LoVo (cell line): ENCODE measurements at places on chromosomes 6 and 20.

- DNase-seq = no peak
Observed at GRCh38 chr20:47269309-47270165, 87.0 kb downstream of the ZMYND8 start.

DNA sequence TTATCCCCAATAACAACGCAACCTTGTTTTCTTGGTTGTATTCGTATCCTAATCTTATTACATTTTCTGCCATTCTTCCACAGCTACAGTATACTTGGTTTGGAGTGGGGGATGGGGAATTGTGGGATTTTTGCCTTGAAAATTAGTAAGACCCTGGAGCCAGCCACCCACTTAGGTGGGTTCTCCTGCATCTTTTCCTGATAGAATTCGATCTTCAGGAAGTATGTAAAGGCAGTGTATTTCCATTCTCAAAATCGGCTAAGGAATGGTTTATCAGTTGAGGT lies 1.1 kb downstream of the ITCH start:
- no peak for DNase-seq

- DNase-seq = no peak
Observed at GRCh38 chr20:50708845-50709635, 17.7 kb upstream of the RIPOR3 start.

DNA sequence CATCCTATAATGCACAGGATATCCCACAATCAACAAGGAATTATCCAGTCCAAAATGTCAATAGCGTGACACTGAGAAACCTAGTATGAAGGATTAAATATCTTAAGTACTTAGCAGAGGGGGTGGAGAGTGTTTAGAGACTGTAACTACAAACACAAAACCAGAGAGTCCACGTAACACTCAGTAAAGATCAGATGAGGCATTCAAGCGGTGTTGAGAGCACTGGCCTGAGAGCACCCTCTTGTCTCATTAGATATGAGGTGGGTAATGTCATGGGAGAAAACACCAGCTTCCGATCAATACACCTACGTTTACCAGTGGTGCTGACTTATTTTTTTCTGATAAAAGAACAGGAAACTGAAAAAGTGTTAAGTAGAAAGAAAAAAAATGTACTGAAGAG lies 2.3 kb downstream of the FAM184A start:
- DNase-seq = no peak

DNA sequence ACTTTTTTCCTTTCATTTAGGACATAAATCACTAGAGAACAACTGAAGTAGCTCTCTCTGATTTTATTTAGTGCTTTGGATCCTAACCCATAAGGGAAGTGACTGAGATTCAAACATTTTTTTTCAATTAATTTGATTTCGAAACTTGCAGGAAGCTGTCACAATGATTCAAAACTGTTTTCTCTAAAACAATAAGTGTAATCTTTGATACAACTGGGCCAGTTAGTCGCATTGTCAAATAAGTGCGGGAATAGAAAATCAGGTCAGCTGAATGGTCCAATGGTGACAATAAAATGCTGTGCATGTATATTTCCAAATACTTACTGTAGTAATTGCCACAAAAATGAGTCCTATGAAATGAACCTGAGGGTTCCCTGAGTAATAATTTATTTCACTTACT lies 930.8 kb downstream of the TFAP2A start:
- no peak for DNase-seq

- no peak for DNase-seq
Observed at GRCh38 chr20:48760403-48760983, 67.3 kb downstream of the PREX1 start.

GRCh38 chr6:108764580-108764950 lies 83.7 kb upstream of the ARMC2 start:
- DNase-seq = no peak

DNA sequence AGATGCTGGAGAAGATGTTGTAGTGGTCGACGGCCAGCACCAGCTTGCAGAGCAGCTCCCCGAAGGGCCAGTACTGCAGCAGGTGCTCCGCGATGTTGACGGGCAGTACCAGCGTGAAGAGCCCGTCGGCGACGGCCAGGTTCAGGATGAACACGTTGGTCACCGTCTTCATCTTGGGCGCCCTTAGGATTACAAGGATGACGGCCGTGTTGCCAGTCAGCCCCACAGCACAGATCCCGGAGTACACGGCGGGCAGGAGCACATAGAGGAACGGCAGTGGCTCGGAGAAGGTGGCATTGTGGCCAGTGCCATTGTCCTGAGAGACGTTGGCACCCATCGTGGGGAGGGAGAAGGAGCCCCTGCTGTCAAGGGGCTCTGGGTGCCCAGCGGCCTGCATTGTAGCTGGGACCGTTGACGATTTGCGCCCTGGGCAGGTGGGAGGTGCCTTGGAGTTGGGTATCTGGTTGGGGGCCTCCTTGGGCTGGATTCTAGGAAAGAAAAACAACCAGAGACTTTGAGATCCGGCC lies 867 bp downstream of the NPBWR2 start:
- DNase-seq = no peak

DNA sequence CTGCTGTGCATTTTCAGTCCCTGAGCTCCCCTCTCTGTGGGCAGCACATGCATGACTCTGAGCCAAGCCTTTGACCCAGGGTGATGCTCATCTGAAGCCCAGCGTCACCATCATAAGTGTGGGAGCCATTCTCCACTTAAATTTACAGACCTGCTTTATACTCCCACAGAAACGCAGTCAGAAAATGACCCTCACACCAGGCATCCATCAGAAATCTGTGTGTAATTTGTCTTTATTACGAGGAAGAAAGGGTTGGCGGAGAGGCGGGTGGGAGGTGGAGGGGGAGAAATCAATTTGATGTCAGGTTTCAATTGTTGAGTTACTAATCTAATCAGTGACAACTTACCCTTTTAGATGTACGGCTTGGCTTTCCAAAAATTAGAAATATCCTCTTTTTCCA lies 353.6 kb downstream of the MAFB start:
- no peak for DNase-seq

DNA sequence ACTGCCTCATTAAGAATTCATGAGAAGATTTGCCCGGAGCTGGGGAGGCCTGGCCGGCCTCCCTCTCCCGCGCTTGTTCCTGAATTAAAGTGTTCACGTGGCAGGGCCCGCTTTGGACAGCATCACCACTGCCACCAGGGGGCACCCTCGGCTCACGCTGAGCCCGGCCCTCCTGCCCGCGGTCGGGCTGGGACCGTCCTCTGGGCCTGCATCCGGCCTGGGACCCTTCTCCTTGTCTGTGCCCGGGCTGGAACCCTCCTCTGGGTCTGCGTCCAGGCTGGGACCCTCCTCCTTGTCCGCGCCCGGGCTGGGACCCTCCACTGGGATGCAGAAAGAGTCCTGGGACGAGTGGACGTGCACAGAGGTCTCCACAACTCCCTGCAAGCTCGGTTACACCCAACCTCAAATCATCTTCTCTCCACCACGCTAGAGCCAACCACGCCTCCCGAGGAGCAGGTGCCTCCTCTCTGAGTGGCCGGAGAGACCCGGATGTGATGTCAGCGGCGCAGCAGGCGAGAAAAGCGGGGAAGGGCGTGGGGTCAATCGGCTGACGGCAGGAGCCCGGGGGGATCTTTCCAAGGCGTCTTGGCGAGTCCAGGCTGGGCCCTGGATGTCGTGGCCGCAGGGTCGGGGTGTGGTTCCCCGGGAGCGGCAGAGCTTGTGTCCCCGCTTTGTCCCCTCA lies 50.9 kb upstream of the DACT2 start:
- DNase-seq = peak; percentile 38

- DNase-seq = no peak
Observed at GRCh38 chr20:39691151-39691862, 729.2 kb downstream of the DHX35 start.

GRCh38 chr6:110538416-110539160 lies 62.2 kb upstream of the SLC22A16 start:
- no peak for DNase-seq

- DNase-seq = no peak
Observed at GRCh38 chr6:129096651-129097290, 213.8 kb downstream of the LAMA2 start.

GRCh38 chr6:3214898-3215297 lies 12.6 kb downstream of the TUBB2B start:
- DNase-seq = no peak

DNA sequence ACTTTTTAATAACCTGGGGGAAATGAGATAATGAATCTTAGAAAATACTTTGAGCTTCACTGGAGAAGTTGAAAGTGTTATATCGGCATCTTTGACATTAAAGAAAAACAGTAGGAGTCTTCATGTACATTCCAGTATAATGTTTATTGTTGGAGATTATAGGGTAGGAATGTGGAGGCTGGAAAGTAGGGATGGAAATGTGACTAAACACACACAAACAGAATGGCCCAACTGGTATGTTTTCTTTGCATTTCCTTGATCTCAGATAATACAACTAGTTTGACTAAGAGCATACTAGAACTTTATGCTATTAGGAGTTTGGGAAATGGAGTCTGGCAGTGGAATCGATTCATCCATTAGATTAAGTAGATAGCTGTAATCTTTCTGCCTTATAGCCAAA lies 10.1 kb upstream of the BAG2 start:
- no peak for DNase-seq

DNA sequence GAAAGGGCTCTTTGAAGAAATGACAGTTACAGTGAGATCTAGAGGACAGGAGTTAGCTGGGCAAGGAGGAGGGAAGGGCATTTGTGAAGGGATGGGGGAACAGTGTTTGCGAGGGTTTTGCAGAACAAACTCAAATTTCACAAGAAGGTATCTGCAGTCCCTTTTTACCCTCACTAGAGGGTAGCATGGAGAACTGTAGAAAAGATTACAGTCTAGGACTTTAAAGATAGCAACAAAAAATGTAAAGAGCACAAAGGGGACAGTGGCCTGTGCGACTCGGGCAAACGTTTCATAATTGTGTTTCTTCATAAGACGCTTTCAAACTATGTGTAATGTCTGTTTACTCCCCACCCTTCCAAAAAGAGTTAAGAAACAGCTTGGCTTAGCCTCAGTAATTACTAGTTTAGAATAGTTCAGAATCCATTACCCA lies 21.2 kb upstream of the ASXL1 start:
- DNase-seq = peak; percentile 31

DNA sequence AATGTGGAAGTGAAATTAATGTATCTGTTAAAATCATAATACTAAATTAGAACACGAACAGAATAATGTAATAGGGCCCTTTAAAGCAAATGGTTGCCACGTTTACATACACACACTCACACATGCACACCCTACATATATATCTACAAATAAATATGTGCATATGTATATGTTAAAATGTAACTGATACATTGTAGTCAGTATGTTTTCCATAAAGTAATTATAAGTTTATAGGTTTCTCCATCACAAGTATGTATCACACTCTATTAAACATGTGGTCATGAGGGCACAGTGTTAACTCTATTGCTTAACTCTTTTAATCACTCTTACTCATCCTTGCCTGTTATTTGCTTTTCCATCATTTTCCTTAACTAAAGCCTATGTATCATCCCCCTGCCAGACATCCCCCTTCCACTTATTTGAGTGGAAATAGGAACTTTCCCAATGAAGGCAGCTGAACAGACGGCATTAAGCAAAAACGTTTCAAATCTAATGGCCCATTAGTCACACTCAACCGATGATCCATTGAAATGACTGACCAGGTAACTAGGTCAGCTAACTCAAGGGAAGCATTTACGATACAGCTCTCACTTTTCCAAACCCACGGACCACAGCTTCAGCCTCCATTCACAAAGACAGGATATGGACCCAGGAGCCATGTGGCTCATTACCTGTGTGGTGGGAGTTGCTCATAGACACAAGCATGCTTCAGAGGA lies 89.3 kb downstream of the HAO1 start:
- DNase-seq = no peak

DNA sequence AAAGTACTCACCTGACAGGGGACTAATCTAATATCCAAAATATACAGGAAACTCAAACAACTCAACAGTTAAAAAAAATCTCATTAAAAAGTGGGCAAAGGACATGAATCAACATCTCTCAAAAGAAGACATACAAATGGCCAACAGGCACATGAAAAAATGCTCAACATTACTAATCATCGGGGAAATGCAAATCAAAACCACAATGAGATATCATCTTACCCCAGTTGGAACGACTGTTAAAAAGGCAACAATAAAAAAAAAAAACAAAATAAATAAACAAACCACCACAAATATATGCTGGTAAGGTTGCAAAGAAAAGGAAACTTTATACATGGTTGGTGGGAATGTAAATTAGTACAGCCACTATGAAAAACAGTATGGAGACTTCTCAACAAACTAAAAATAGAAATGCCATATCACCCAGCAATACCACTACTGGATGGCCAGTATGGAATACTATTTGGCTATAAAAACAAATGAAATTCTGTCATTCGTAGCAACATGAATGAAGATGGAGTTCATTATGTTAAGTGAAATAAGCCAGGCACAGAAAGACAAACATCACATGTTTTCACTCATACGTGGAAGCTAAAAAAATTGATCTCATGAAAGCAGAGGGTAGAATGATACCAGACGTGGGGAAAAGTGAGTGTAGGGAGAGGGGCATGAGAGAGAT lies 6.6 kb downstream of the SIRPB2 start:
- no peak for DNase-seq

GRCh38 chr6:15791448-15792181 lies 128.8 kb upstream of the DTNBP1 start:
- DNase-seq = no peak

GRCh38 chr6:169072127-169073042 lies 181.3 kb downstream of the THBS2 start:
- DNase-seq = no peak

GRCh38 chr6:5135788-5136376 lies 50.7 kb downstream of the PPP1R3G start:
- no peak for DNase-seq

GRCh38 chr20:47789081-47789763 lies 3.9 kb upstream of the SULF2 start:
- DNase-seq = no peak

GRCh38 chr6:96562886-96563285 lies at the start of gene FHL5:
FHL5 (plus strand) TSS chr6:96563128; CDS start chr6:96603614, 40,486 bp downstream.
- no peak for DNase-seq

GRCh38 chr6:159170999-159171712 lies 2.0 kb downstream of the FNDC1 start:
- no peak for DNase-seq

GRCh38 chr20:50625986-50626677 lies 65.2 kb downstream of the RIPOR3 start:
- DNase-seq = no peak

DNA sequence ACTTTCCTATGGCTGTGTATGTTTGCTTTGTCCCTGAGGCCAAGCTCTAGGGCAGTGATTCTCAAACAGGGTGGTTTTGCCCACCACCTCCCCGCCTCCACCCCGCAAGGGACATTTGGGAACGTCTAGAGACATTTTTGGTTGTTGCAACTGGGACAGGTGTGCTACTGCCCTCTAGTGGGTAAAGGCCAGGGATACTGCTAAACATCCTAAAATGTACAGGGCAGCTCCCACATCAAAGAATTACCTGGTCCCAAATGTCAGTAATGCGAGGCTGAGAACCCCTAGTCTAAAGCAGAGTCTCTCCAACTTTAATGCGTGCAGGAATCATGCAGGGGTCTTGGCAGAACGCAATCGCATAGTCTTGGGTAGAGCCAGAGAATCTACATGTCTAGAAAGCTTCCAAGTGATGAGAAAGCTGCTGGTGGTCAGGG lies 5.1 kb downstream of the KCNS1 start:
- DNase-seq = peak; percentile 62

- no peak for DNase-seq
Observed at GRCh38 chr6:148242180-148242579, 100.5 kb upstream of the SASH1 start.
